ENCODE measurements at places on chromosomes 7 and 10.

DNA sequence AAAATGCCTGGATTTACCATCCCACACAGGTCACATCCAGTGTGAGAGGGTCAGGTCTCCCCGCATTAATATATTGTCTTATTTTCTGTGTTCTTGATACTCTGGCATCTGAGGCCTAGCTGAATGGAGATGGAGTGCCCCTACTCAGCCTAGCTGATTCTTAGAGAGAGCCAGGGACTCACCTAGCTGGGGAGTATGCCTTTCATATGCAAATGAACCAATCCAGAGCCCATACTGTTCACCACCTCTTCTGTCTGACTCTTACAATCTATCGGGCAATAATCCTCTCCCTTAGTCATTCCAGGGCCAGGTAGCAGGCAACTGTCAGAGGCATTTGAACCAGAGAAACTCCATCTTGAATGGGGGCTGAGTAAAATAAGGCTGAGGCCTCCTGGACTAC, 46.3 kb downstream of the LBX1 start:
- DNase-seq, result no peak

- DNase-seq, result no peak
Observed at GRCh38 chr7:65846008-65846570, 26.8 kb upstream of the VKORC1L1 start.

DNA sequence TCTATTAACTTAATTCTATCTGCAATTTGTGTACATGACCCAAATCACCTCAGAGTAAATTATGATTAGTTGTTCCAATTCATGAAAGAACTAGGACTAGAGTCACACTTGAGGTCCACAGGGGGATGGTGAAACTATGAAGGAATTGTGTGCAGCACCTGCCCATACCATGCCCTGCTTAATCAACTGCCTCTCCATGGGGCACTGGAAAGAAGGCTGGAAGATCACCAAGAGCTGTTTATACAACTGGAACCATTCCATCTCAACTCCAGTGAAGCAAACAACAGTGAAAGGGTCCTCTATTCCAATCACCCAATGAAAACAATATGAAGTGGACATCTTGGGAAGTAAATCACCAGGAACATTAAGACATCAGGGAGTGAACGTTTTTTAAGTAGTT, 98.7 kb upstream of the SEMA3D start:
- DNase-seq, result no peak

- no peak for DNase-seq
Observed at GRCh38 chr10:87059401-87059800, 35.2 kb downstream of the GLUD1 start.

GRCh38 chr7:39588416-39588815, 22.2 kb downstream of the YAE1 start:
- no peak for DNase-seq

GRCh38 chr10:70435241-70436085, 6.0 kb downstream of the NODAL start:
- DNase-seq, result no peak

Data from activated T-helper 1 cell treated with anti-CD3 and anti-CD28 coated beads, Interleukin-2, amount 50 U/mL, for 16 hours (primary cell).